Fibroblast of lung (primary cell): ENCODE measurements at places on chromosomes 2 and 18. TPM values are rescaled to one million over a fixed set of nuclear protein-coding genes. Genes with fewer than 3 reads are reported as not detected.
A peak's percentile ranks its signal among the peaks of the same experiment; 100 is the strongest.

DNA sequence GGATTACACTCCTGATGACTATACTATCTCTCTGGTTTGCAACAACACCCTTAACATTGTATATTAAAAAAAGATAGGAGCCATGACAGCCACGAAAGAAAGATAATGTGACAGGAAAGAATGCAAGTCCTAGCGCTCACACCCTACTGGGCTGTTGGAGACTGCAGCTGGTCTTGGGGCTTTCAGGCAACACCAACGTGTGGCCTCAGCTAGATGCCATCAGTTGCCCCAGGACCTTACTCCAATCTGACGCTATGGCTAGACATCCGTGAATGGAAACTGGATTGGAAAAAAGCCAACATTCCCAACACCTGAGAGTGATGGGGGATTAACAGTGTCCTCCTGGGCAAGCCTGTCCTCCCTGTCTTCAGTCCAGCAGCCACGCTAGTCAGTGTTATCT is 357.4 kb upstream of the GULP1 start:
- no peak for DNase-seq

DNA sequence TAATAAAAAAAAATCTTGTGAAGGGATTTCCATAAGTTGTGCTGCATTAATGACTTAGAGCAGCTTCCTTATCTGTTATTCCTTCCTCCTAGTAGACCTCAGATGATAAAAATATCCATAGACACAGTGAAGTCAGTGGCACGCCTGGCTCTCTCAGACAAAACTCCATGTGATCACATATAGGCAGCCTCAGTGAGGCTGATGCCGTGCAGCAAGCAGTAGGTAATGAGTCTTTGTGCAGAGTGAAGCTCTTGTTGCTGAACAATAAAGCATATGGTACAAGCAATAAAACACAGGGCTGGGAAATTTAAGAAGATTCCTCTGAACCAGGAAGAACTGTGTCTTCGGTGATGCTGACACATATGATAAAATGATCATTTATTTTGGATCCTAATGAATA is 102.7 kb downstream of the CSRNP3 start:
- no peak for DNase-seq

GRCh38 chr18:41073372-41073954 is 881.6 kb upstream of the PIK3C3 start:
- DNase-seq = peak; percentile 87

GRCh38 chr2:39558906-39559305 is 106.8 kb upstream of the TMEM178A start:
- DNase-seq = no peak

DNA sequence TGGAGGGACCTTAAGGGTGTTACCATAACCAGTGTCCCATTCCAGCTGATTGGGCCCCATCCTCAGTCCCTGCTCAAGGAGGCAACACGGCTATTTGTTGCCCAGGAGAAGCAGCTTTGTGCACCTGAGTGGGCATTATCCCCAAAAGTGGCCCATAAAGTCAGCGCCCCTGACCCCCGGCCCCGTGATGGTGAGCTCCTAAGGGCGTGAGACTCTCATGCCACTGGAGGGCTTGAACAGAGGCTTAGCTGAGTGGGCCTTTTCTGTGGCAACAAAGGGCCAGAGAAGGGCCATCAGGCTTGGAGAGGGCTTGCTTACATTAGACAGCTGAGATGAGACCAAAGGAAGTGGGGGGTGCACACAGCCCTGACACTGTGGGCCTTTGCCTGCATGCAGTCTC is 99.2 kb upstream of the RAB6C start:
- DNase-seq = no peak

DNA sequence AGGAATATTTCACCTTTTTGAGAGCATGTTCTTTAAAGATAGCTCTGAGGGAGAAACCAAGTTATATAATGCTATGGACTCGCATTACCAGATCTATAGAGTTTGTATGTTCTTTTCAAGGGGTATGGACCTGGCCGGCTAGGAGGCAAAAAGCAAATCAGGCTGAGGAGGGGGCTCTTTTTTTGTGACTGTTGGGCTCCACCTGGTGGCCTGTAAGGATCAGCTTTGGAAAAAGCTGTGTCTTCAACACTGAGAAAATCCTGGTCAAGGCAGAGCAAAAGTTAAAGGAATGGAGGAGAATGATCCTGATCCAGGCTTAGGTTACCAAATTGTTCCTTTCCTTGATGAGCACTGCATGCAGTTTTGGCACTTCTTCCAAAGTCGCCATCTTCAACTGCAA is 180.5 kb downstream of the DIS3L2 start:
- peak; percentile 18 for DNase-seq

DNA sequence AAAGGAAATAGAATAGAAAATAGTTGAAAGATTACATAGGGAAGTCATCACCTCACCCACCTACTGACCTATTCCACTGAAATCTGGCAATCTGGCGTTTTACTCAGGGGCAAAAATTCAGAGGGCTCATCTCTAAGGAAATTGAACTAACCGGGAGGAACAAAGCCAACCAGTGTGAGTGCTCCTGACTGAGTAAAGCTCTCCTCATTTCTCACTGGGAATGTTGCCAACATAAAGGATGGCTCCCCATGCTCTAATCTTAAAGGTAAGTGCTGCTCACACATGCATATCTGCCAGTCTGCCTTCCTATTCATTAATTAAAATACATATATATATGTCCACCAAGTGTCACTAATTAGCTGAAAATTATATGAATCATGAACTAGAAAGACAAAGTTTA is 13.5 kb upstream of the DOK6 start:
- DNase-seq = no peak

DNA sequence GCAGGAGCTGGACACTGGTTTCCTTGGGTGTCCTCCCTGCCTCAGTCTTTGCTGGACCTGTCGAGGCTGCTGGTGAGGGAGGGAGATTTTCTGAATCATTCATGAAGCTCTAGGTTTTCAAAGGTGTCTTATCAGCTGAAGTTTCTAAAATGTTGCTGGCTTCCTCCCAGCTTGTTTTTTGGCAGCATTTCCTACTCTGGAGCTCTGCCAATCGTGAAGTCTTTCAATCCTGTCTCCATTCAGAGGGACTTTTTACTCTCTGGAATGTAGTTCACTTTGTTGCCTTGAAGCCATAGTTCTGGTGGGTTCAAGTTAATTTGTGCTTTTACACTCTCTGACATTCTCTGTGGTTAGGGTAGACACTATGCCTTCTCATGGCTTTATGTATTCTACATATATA is 23.9 kb downstream of the SNTG2 start:
- DNase-seq = no peak

The ANKRD36B gene
- total RNA-seq = 23.1 and 26.7 TPM in 2 replicates

The CTLA4 gene
- total RNA-seq = not detected in 2 replicates
